ENCODE measurements at places on chromosomes 11 and 22.

DNA sequence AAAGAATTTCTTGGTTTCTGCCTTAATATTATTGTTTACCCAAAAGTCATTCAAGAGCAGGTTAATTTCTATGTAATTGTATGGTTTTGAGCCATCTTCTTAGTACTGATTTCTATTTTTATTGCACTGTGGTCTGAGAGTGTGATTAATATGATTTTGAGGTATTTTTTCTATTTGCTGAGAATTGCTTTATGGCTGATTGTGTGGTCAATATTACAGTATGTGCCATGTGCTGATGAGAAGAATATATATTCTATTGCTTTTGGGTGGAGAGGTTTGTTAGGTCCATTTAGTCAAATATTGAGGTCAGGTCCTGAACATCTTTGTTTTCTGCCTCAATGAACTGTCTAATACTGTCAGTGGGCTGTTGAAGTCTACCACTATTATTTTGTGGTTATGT lies 20.7 kb upstream of the RAB38 start:
- DNase-seq = no peak

DNA sequence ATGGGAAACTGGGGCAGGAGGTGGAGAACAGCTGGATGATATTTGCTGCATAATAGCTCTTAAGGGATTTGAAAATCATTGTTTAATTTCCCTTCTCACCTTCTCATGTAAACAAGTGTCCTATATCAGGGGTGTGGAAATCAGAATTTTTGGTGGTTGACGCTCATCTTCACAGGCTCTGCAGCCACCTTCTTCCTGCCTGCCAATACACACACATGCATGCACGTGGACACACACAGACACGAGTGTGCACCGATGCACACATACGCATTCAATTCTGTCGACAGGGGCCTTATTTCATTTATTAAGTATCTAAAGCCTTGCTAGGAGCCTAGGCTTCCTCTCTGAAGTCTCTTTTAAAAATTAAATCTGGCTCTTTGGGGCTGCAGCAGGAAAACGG lies 349.4 kb upstream of the NCAM1 start:
- DNase-seq = no peak

- DNase-seq = no peak
Measured at GRCh38 chr11:84292006-84292405, 1005.8 kb upstream of the CCDC90B start.

DNA sequence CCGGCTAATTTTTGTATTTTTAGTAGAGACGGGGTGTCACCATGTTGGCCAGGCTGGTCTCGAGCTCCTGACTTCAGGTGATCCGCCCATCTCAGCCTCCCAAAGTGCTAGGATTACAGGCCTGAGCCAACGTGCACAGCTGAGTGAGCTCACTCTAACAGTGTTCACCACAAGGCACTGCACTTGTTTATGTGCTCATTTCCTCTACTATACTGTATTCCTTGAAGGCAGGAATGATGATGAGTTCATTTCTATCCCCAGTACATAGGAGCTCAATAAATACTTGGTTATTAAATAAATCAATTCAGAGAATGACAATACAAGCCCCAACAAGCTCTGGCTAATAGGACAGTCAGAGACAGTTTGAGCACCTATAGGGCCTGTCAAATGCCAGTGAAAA lies 29.1 kb downstream of the ALG8 start:
- DNase-seq = no peak

GRCh38 chr11:64305691-64306562 lies 603 bp downstream of the ESRRA start:
- DNase-seq = peak; percentile 82

- peak; percentile 27 for DNase-seq
Measured at GRCh38 chr11:100434821-100435641, 252.1 kb upstream of the ARHGAP42 start.

DNA sequence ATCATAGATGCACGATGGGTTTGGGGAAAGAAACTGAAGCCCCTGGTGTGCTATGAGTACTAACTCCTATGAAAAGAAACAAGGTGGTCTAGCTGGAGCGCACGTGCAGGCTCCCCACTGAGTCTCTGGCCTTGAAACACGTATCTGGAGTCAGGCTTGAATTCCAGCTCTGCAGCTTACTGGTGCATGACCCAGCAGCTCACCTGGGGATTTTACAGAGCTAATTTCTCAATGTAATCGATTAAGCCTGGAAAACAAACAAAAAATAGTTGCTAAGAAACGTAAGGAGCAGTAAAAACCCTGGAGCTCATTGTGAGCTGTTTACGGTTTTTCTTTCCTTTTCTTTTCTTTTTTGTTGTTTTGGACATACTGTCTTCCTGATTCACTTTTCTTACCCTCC lies 12.3 kb downstream of the KCNJ1 start:
- no peak for DNase-seq

DNA sequence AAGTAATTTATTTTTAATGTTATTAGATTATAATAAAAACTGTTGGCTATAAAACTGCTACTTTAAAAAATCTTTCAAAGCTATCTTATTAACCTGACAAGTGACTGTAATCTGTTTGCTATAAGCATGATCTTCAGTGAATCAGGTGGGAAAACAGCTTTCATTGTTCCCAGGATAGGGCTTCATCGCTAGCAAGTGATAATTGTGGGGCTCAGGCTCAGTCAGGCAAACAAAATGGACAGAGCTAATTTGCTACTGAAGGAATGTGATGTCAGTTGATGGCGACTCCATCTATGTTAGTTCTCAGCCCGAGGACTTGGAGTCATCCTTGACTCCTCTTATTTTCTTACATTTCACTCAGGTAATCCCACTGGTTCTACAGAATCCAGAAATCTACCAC lies 125.0 kb downstream of the RASSF10 start:
- DNase-seq = peak; percentile 37

DNA sequence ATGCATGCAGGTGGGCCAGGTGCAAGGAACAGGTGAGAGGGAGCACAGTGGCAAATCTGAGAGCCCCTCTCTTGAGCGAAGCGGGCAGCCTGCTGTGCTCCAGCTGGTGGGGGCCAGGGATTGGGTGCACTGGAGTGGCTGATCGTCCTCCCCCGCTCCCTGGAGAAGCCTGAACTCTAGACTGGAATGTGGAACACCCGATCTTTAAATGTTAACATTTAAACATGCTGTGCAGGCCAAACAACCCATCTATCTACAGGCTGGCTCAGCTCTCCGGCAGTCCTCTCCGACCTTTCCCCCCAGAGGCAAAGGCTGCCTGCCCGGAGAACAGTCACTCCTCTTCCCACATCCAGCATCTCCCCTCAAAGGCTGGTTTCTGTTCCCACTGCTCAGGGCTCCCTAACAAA lies 5.1 kb downstream of the MRGPRF start:
- DNase-seq = no peak

GRCh38 chr11:32094923-32095322 lies 4.0 kb downstream of the RCN1 start:
- no peak for DNase-seq
